ENCODE measurements at places on chromosomes 6 and 20.

- DNase-seq: no peak
These were observed 10.8 kb downstream of the FAM83D start for GRCh38 chr20:38937000-38937399.

DNA sequence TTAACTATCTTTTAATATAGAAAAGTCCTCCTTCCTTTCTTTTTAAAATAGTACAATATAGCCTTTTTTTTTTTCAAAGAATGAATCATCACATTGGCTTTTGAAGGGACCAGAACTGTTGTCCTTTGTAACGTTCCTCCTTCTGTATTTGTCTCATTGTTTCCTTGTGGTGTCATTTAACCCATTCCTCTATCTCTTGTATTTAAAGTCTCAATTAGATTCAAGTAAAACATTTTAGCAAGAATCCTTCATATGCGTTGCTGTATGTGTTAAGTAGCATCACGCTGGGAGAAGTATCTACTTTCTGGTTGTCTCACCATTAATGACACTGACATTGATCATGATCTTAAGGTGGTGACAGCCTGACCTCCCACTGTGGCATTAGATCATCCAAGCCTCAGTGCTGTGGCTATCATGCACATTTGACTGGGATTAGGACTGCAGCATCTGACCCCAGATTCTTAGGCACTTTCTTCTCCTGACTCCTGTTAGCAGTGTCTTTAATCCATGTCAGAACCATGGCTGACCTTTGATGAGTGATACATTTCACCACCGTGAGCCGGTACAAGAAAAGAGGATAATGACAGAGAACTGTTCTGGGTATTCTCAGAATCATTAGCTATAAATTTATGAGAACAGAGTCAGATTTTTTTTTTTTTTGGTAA is 67.5 kb upstream of the TFB1M start:
- no peak for DNase-seq

DNA sequence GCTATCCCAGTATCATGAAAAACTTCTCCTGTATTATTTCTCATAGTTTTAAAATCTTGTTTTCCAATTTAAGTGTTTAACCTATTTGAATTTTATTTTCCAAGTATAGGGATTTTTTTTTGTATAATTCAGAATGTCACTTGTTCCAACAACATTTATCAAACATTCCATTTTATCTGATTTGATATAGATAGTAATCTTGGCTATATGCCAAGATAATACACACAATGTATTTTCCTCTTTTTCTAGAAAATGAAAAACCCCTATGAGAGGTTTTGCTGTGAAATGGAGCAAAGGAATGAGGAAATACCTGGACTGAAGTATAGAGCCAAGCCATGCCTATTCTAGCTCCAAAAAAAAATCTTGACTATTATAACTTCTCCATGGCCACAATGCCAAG is 628.9 kb downstream of the HTR1B start:
- DNase-seq: no peak

- DNase-seq: no peak
These were observed 69.2 kb upstream of the TXNDC5 start for GRCh38 chr6:7979831-7980230.
